Activated CD4-positive, CD25-positive, alpha-beta regulatory T cell (primary cell): ENCODE measurements at places on chromosomes 6 and 20.

- no peak for DNase-seq
Observed at GRCh38 chr6:78353040-78353439, 514.3 kb upstream of the IRAK1BP1 start.

DNA sequence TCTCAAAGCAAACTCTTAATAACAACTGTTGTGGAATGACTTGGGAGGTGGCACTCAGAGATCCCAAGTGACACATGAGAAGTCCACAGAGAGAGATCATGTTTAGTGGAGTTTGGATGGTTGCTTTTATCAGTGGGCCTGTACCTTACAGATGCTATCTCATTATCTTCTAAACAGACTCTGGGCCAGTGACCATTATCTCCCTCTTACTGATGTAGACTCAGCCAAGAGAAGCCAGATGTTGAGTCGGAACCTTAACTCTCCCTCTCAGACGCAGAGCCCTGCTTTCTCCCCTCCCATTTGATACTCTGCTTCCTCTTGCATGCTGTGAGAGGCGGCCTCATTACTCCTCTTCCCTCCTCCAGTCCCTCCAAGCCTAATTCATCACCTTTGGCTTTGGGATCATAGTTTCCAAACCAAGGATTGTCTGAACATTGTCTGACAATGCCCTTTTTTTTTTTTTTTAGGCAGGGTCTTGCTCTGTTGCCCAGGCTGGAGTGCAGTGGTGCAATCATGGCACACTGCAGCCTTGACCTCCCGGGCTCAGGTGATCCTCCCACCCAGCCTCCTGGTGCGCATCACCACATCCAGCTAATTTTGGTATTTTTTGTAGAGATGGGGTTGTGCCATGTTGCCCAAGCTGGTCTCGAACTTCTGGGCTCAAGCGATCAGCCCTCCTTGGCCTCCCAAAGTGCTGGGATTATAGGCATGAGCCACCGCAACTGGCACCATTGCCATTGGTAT lies 4.5 kb upstream of the DDR1 start:
- no peak for DNase-seq

DNA sequence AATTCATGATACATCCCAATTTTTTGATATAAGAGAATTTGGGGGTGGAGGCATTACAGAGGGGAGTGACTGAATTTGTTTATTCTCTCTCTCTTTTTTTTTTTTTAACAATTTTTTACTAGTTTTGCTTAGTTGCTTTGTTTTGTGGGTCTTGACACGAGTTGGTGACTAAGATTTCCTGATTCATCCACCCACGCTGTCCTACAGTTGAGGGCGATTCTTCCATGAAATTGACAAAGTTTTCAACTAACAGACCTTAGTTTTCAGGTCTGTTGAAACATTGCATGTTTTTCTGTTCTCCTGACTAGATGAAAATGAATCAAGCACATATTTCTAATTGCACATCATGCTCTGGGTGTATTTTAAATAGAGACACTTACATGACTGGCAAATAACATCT lies 613.8 kb downstream of the TFAP2B start:
- no peak for DNase-seq

DNA sequence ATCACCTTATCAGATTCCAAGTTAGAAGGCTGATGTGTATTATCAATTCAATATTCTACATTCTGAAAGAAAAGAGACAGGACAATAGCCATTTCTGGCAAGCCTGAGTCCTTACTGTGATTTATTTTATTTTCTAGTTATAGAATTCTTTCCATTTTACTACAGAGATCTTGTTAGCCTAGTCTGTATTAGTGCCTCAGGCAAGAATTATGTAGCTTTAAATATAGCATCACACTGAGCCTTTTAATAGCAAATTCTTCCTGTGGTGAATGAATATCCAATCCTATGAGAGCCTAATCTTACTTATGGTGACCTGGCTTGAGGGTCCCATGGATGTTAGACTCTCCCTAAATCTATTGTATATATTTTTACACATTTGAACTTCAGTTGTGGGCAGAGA lies 732.8 kb upstream of the CITED2 start:
- no peak for DNase-seq

GRCh38 chr20:13898012-13898612 lies 92.3 kb downstream of the SEL1L2 start:
- no peak for DNase-seq

DNA sequence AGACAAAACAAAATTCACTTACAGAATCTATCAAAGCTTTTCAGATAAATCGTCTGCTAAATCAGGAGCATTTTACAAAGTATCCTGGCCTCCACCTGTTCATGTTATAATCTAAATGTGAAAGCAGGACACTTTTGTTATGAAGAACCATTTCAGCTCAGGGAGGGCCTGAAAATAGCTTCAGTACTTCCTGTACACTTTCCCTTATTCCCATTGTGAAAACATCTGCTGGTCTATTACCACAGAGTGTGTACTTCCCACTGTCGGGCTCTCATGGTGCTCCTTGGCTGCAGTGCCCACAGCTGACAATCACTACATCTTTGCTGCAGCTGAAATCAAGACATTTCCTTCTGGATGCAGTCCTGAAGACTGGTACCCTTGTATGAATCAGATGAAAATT lies 128.1 kb downstream of the OPRM1 start:
- DNase-seq, result no peak

GRCh38 chr6:169296170-169296569 lies 42.5 kb upstream of the THBS2 start:
- no peak for DNase-seq

GRCh38 chr20:53260168-53260567 lies 288.0 kb downstream of the TSHZ2 start:
- no peak for DNase-seq

- no peak for DNase-seq
Observed at GRCh38 chr20:60977901-60978300, 274.2 kb upstream of the CDH4 start.

DNA sequence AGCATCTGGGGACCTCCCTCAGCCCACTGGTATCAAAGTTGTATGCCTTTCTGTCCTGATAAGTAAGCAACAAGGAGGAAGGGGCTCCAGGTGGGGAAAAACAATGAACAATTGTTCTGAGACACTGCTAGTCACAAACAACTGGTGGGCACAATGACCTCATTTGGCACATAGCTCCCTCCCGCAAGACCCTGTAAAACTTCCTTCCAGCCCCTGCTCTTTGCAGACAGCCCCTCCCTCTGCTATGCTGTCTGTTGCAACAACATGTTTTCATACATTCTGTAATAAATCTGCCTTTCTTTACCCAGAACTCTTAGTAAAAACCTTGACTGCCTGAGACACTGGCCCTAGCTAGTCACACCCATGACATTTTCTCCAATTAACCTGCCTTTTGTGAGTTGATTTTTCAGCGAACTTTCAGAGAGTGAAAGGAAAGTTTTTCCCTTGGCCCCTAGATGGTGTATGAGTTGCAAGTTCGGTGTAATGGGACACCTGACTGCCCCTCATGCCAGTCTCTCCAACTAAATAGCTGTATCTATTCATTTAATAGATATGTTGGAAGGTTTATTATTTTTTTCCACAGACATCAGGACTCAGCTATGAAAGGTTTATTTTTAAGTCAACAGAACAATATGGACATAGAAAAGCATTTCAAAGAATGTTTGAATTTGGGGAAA lies 142.3 kb upstream of the SLC22A16 start:
- no peak for DNase-seq

DNA sequence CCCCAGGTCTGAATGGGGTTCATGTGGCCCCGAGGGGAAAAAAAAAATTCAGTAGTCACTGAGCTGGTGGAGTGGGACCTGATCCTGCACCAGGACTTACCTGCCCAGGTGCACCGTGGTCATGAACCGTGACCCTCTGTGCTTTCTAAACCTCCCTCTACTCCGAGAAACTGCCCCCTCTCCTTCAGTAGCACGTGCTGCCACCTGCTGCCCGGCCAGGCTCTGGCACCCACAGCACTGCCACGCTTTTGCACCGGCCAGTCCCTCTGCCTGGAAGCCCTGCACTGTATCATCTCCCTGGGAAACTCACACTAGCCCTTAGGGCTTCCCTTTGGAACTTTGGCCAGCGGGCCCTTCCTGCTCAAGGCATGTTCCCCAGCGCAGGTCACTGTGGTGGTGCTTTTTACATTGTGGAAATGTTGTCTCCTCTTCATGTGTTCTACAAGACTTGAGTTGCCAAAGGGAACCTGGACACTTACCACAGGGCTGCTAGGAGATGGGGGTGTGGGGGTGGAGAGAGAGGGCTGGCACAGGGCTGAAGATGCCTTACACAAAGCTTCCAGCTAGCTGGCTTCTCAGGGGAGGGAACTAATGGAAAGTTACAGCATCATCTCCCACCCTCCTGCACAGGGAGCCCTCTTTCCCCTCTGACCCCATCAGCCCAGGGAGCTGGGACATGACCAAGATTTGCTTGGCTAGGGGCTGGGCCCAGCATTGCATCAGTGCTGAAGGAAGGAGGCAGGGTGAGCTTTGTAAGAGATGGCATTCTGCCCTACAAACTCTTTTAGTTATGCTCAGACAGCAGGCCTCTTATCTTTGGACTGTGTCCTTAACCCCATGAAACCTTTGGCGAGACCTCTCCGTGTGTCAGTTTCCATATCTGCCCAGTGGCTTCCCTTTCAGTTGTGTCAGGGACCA lies 2.5 kb upstream of the PTPRT start:
- no peak for DNase-seq

DNA sequence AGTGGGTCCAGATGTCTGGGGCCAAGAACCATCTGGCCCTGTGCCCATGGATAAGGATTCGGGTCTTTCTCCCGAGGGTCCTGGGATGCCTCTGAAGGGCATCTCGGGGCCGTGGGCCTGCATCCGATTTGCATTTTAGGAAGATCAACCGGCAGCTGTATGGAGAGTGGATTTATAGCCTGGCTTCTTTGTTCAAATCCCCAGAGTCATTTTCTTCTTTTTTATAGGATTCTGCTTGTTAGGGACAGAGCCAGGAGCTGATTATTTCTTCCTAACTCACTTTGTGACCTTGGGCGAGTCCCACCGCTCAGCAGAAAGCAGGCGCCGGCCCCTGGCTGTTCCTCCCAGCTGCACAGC lies 52.9 kb upstream of the APCDD1L start:
- DNase-seq, result no peak

- DNase-seq, result no peak
Observed at GRCh38 chr20:25245461-25245860, 2.4 kb upstream of the PYGB start.

DNA sequence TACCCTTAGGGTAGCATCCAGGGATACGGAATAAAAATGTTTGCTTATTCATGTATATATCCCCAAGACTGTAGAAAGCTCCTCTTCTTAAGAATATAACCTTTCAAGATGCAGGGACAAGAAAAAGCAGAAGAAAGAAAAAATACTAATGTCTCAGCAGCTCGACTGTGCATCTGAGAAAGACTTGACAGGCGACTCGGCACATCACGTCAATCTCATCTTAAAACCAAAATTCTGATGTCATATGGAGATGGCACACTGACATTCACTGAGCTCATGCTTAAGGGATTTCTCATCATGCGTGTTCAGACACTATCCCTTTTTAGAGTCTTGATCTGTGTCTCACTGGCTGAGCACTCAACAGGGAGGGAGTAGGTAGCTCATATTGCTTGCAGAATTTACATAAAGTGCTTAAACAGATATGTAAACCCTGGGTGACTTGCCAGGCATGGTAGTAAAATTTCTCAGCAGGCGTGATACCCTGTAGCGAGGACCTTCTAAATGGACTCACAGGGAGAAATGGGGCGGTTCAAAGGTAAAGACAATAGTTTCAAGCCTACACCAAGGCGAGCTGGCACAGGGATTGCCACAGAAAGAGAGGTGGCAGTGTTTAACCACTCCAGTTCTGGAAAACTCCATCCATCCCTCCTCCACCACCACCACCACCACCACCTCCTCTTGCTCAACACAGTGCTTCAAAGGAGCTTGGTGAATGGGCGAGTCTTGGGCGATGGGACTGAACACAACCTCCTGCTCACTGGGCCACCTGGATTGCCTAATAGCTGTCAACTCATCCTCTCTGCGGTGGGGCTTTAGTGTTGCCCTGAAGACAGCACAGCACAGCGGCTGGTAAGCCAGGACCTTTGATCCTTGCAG lies 330.5 kb downstream of the TFAP2A start:
- no peak for DNase-seq

DNA sequence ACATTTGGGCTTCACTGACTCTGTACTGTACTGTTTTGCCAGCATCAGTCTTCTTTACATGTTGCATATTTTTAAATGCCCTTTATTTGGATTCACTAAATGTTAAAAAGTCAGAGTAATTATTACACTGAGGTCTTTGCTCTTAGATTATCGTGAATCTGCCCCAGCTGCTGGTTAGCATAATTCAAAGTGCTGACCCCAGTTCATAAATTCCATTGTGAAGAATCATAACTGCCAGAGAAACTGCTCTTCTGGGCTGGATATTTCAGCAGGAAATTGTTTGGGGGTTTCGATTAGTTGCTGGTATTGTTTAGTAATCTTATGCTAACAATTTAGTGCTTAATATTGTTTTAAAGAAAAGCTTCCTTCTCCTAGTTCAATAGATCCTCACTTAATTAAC lies 682.1 kb upstream of the MAP3K7 start:
- no peak for DNase-seq

DNA sequence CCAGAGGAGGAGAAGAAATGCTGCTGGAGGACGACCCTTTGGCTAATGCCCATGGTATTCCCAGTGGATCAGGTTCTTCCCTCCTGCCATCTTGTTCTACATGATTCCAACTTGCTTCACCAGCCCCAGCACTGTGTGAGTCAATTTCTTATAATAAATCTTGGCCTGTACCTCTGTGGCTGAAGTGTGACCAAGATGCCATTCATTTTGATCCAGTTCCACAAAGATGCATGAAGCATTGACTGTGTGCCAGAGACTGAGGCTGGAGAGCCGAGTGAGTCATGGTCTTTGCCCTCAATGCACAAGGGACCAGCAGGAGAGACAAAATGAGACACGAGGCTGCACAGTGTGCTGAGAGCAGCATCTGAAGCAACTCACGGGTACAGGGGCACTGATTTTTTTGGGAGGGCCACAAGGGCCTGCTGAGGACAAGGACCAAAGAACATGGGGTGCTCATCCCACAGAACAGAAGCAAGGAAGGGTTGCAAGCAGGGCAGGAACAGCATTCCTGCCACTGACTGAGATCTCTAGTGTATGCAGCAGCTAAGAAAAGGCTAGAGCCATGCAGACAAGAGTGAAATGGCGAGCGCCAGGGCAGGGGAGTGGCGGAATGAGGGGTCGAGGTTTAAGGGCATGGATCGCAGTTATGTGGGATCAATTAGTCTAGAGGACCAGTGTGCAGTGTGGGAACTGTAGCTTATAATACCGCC lies 207.0 kb downstream of the THBS2 start:
- DNase-seq, result no peak

DNA sequence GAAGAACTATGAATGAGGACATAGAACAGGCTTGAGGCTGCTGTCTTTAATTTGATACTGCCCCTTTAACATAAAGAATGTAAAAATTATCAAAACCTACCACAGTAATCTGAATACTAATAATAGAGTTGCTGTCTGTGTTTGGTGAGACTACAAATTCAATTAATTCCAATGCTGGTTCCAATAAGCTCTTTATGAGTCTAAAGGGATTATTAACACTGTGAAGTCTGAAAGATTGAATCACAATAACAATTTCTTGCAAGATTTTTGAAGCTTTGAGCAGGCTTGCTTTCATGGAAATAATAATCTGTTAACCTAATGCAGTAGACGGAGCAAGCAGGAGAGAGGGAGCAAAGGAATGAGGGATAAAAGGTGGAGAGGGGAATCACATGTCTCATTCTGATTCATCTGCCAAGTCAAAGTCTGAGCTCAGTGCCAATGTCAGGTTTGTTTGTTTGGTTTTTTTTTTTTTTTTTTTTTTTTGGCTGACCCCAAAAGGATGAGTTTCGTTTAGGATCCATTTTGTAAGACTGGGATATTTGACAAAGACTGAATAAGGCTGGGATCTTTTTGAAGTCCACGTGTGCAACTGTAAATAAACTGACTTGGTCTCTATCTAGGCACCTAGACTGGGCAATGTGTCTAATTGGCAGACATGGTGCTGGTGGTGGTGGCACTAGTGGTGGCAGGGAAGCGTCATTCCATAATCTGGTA lies 211.6 kb downstream of the RNF144B start:
- no peak for DNase-seq
